Muscle of leg (tissue), 16 donors: ENCODE measurements at places on chromosomes 1 and 21. TPM values are rescaled to one million over a fixed set of nuclear protein-coding genes. Genes with fewer than 3 reads are reported as not detected.

- H3K4me3 ChIP-seq, result no peak overlapping the region
- H3K27me3 ChIP-seq, result peaks cover 33% of the 10 kb centered on the region
- DNase-seq, result no peak
- no peaks in the 10 kb centered on the region for H3K36me3 ChIP-seq
Observed at GRCh38 chr1:157193219-157193618, 55.0 kb upstream of the ETV3 start.

- DNase-seq, result peak; percentile 83
- peak overlapping the region; percentile 70 for H3K27ac ChIP-seq
- no peaks in the 10 kb centered on the region for H3K27me3 ChIP-seq
Observed at GRCh38 chr1:61124696-61125095, 42.3 kb downstream of the NFIA start.

GRCh38 chr1:1200876-1201810, 5.2 kb downstream of the TNFRSF18 start:
- H3K36me3 ChIP-seq, result no peaks in the 10 kb centered on the region
- H3K4me1 ChIP-seq, result peaks cover 28% of the 10 kb centered on the region
- H3K4me3 ChIP-seq, result no peak overlapping the region
- no peak overlapping the region for H3K27ac ChIP-seq
- DNase-seq, result peak; percentile 75

DNA sequence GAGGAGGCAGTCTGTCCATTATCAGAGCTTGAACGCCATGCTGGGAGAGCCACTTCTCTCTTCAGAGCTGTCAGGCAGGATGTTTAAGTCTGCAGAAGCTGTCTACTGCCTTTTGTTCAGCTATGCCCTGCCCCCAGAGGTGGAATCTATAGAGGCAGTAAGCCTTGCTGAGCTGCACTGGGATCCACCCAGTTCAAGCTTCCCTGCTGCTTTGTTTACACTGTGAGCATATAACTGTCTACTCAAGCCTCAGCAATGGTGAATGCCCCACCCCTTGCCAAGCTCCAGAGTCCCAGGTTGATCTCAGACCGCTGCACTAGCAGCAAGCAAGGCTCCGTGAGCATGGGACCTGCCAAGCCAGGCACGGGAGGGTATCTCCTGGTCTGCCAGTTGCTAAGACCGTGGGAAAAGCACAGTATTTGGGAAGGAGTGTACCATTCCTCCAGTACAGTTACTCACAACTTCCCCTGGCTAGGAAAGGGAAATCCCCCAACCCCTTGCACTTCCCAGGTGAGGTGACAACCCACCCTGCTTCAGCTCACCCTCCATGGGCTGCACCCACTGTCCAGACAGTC, 32.5 kb downstream of the RGS13 start:
- H3K27ac ChIP-seq, result no peak overlapping the region
- no peaks in the 10 kb centered on the region for H3K36me3 ChIP-seq
- no peaks in the 10 kb centered on the region for H3K4me1 ChIP-seq
- DNase-seq, result no peak

DNA sequence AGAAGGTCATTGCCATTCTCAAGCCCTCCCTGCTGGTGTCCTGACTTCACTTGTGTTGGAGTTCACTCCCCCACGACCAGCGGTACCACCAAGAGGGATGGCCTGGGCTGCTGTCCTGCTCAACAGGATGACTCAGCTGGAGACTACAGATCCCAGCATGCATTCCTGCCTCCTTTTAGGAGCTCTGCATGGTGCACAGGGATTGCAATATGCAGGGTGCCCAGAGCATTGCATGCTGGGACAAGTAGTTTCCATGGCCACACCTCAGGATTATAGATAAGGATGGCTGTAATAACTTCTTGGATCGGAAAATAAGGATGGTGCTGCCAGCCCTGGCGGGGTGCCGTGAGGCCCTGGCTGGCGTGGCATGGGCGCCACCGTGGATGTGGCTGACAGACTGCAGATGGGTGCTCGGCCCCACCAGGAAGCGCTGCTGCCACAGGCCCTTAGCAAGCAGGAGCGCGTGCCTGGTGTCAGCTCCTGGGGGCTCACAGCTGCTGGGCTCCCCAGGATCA, 150.0 kb downstream of the CASZ1 start:
- H3K27ac ChIP-seq, result no peak overlapping the region
- peaks cover 34% of the 10 kb centered on the region for H3K36me3 ChIP-seq
- peaks cover 16% of the 10 kb centered on the region for H3K27me3 ChIP-seq
- H3K4me3 ChIP-seq, result no peak overlapping the region
- peaks cover 42% of the 10 kb centered on the region for H3K4me1 ChIP-seq

Gene OLIG1
- total RNA-seq, result 0.13 TPM

Gene CHI3L2
- 0.09 TPM for total RNA-seq

- DNase-seq, result peak; percentile 72
- H3K27ac ChIP-seq, result no peak overlapping the region
- H3K4me1 ChIP-seq, result no peaks in the 10 kb centered on the region
- no peaks in the 10 kb centered on the region for H3K36me3 ChIP-seq
Observed at GRCh38 chr1:8040586-8040985, 14.5 kb upstream of the ERRFI1 start.
